Transverse colon (tissue), 4 donors: ENCODE measurements at places on chromosomes 4 and X. TPM values are rescaled to one million over a fixed set of nuclear protein-coding genes. Genes with fewer than 3 reads are reported as not detected.

DNA sequence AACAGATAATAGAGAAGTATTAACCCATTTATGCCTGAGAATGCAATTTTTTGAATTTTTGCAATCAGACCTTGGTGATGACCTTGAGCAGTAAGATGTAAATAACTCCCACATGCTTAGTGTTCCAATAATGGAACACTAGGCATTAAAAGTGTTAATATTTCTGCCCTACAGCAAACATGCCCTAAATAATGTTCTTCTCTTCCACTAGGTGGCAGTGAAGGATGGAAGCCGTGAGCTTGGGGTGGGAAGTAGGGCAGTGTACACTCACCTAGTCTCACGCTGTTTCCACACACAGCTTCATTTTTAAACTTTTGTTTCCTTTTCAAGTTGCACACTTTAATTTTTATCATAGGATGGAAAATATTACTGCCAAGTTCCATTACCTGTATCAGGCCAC is 613.1 kb upstream of the HS3ST1 start:
- no peaks in the 10 kb centered on the region for H3K36me3 ChIP-seq
- no peak for DNase-seq
- no peaks in the 10 kb centered on the region for H3K4me1 ChIP-seq
- no peak overlapping the region for H3K4me3 ChIP-seq
- no peak overlapping the region for H3K27ac ChIP-seq
- no peaks in the 10 kb centered on the region for H3K27me3 ChIP-seq

GRCh38 chrX:30957753-30958152 is 68.7 kb upstream of the TAB3 start:
- no peaks in the 10 kb centered on the region for H3K36me3 ChIP-seq
- H3K4me1 ChIP-seq, result no peaks in the 10 kb centered on the region

GRCh38 chrX:21638311-21638710 is 19.8 kb downstream of the KLHL34 start:
- no peak overlapping the region for H3K27ac ChIP-seq
- no peaks in the 10 kb centered on the region for H3K27me3 ChIP-seq
- no peak for DNase-seq
- no peak overlapping the region for H3K4me3 ChIP-seq
- no peaks in the 10 kb centered on the region for H3K36me3 ChIP-seq

GRCh38 chr4:14254926-14255325 is 627.4 kb upstream of the BOD1L1 start:
- DNase-seq, result no peak
- H3K36me3 ChIP-seq, result no peaks in the 10 kb centered on the region
- no peak overlapping the region for H3K4me3 ChIP-seq
- no peaks in the 10 kb centered on the region for H3K27me3 ChIP-seq

- H3K27ac ChIP-seq, result no peak overlapping the region
- H3K4me1 ChIP-seq, result no peaks in the 10 kb centered on the region
- H3K36me3 ChIP-seq, result no peaks in the 10 kb centered on the region
- H3K4me3 ChIP-seq, result no peak overlapping the region
These were observed 16.2 kb upstream of the FHL1 start for GRCh38 chrX:136130931-136131833.

Gene SFRP2
- 6.4 TPM for total RNA-seq

Gene IQSEC2
- total RNA-seq, result 48.2 TPM

Gene HTN3
- not detected for total RNA-seq
